ENCODE measurements at places on chromosomes 16 and 17.
A peak's percentile ranks its signal among the peaks of the same experiment; 100 is the strongest.

- no peak for DNase-seq
Measured at GRCh38 chr16:53356478-53357207, 77.6 kb upstream of the RBL2 start.

- DNase-seq: no peak
Measured at GRCh38 chr17:74037320-74037719, 166.2 kb upstream of the RPL38 start.

GRCh38 chr17:7383742-7384488, 3.0 kb downstream of the TNK1 start:
- peak; percentile 71 for DNase-seq

DNA sequence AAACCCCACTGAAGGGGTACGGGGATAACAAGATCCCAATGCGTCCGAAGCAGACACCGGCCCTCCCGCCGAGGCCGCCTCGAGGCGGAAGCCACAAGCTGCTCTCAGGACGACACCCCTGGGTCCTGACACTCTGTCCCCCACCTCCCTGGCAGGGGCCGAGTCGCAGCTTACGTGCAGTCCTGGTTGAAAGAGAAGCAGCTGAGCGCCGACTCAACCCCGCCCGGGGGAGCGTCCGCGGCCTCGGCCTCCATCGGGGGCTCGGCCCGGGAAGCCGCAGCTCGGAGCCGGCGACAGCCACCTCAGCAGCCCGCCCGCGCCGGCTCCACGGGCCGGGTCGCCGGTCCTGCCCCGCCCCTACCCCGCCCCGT, at the start of gene WIPI1:
WIPI1 (minus strand) TSS at position 329 of the 371 bp plus-strand sequence; CDS start at position 254, 75 bp downstream.
- no peak for DNase-seq

DNA sequence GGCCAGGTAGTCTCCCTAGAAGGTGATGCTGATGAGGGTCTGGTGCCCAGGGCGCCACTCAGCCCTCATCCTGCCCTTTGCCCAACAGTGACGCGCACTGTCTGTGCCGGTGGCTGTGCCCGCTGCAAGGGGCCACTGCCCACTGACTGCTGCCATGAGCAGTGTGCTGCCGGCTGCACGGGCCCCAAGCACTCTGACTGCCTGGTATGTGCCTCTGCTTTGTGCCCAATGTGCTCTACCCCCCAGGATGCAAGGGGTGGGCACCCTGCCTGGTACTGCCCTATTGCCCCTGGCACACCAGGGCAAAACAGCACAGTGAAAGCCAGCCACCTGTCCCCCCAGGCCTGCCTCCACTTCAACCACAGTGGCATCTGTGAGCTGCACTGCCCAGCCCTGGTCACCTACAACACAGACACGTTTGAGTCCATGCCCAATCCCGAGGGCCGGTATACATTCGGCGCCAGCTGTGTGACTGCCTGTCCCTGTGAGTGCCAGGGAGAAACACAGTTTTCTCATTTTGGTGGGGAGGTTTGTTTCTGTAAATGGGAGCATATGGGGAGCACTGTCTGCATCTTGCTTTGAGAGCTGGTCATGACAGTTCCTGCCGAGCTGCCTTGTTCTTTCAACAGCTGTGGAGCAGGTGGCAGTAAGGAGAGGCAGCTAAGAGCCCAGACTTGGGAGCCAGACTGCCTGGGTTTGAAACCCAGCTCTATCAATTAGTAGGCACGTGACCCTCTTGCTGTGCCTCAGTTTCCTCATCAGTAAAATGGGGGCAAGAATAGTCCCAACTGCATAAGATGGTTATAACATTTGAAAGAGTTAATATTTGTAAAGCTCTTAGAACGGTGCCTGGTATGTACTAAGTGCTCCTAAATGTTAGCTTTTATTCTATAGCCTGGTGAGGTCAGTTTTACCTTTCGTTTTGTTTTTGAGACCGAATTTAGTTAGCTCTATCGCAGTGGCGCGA, 10.4 kb downstream of the ERBB2 start:
- no peak for DNase-seq

DNA sequence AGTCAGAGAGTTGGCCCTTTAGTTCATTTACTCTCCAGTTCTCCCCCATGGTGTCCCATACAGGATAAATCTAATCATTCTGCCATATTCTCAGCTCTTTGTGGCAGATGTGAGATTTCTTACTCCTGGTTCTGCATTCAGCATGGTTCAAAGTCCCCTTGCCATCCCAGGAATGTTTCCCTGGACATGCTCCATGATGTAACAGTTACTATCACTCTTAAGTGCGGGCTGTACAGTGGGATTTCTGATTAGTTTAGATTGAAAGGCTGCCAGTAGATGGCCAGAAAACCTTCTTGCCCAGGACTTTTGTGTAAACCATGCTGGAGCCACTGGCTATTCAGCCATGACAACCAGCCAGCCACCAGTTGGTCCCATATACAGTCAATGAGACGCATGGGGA, 10.4 kb downstream of the KRT37 start:
- no peak for DNase-seq

DNA sequence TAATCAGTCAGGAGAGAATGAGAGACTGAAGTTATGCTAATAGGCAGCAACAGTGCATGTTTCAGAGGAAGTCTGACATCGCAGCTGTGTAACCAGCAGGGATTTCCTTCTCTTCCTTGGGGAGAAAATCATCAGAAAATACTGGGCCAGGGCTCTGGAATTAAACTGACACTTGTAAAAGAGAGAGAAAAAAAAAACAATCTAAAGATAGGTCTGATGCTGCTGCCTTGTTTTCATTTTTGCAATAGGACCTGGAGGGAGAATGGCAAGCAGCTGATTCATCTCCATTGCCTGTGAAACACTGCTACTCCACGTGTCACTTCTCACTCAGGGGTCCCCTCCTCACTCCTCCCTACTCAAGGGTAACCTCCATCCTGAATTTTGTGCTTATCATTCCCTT, 17.7 kb upstream of the CORO6 start:
- no peak for DNase-seq

GRCh38 chr17:74920642-74921025, 2.4 kb downstream of the USH1G start:
- no peak for DNase-seq

DNA sequence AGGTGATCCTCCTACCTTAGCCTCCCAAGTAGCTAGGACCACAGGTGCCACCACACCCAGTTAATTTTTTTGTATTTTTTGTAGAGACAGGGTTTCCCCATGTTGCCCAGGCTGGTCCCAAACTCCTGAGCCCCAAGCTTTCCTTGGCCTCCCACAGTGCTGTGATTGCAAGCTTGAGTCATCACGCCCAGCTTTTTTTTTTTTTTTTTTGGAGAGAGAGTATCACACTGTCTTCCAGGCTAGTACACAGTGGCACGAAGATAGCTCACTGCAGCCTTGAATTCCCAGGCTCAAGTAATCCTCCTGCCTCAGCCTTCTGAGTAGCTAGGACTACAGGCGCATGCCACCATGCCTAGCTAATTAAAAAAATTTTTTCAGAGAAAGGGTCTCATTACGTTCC, 27.2 kb downstream of the HEATR9 start:
- no peak for DNase-seq

DNA sequence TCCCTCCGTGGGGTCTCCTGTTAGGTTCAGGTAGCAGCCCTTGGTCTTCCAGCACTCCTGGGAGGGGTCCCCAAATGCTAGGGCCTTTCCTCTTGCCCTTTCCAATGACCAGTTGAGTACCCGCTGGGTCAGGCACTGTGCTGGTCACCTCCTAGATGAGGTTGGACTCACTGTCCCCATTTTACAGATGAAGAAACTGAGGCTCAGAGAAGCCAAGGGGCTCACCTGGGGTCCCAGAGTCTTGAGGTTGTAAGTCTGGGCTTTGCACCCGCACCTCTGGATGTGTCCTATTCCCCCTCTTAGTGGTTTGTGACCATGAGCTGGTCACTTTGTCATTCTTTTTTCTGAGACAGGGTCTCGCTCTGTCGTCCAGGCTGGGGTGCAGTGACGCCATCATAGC, 1.4 kb upstream of the CASKIN1 start:
- no peak for DNase-seq

DNA sequence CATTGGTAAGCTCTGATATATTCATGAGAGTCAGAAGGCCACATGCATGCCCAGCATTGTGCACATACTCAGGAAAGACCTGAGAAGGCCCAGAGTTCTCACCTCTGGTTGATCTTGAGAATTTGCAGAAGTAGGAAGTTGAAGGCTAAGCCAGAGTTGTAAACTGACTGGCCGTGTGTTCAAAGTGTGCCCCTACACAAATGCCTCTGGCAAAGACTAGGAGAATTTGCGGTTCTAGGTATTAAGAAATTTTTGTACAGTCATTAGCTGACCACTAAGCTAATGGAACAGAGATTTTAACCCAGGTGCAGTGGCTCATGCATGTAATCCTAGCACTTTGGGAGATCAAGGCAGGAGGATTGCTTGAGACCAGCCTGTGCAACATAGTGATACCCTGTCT, 25.0 kb downstream of the FBXL20 start:
- no peak for DNase-seq

GRCh38 chr16:29789775-29790182, 772 bp upstream of the KIF22 start:
- no peak for DNase-seq

DNA sequence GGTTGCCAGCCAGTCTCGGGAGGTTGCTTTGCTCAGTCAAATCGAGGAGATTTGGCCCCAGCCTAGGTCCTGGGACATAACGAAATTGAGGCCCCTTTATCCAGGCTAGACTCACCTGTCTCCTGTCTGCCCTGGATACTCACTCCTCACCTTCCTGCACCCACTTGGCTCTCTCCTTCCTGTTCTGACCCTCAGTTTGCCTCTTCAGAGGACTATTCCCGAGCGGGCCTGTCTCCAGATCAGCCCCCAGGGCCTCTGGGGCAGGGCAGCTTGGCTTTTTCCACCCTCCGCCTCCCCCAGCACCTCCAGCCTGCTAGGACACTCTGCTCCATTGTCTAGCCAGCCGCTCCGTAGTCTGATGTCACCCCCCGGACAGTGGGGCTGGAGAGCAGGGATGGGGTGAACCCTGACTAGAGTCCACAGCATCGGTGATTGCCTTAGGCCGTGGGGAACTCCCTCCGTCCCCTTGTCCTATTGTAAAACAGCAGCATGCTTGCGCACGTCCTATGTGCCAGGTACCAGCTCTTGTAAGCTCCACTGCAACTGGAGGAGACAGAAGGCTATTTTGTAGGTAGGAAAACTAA, 8.8 kb downstream of the WFIKKN2 start:
- DNase-seq: no peak

- no peak for DNase-seq
Measured at GRCh38 chr16:68090533-68090932, 5.4 kb downstream of the NFATC3 start.

DNA sequence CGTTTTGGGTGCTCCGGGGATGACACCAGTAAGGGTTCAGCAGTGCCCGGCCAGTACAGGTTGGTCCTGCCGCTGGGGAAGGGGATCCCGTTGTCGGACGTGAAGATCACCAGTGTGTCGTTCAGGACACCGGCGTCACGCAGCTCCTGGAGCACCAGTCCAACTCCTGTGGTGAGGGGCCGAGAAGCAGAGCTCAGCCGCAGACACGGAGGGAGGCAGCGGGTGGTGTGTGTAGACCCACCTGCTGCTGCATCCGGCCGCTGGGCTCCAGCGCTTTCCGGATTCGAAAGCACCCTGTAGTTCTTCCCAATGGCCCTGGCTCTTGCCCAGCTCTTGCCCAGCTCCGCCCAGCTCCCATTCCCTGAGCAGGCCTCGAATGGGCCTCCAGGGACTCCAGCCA, 8.0 kb downstream of the SGSH start:
- DNase-seq: no peak

DNA sequence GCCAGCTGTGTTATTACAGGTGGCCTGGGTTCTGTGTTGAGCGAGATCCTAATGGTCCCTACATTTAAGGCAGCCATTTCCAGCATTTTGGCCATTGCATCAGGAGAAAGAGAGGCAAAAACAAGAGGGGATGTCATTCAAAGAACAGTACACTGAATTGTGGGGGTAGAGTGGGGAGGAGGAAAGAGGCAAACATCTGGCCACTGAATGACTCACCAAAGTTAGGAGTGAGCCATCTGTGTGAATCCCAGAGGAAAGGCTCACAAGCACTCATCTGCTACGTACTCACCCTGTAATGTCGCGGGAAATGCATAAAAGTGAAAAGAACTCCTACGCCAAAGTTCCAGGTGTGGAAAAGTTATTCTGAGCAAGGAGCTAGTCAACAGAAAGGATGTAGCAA, 16.7 kb downstream of the KRABD2 start:
- no peak for DNase-seq

GRCh38 chr17:2150806-2151205, 95.9 kb downstream of the HIC1 start:
- no peak for DNase-seq

- no peak for DNase-seq
Measured at GRCh38 chr17:66190738-66191592, 968 bp downstream of the CEP112 start.

DNA sequence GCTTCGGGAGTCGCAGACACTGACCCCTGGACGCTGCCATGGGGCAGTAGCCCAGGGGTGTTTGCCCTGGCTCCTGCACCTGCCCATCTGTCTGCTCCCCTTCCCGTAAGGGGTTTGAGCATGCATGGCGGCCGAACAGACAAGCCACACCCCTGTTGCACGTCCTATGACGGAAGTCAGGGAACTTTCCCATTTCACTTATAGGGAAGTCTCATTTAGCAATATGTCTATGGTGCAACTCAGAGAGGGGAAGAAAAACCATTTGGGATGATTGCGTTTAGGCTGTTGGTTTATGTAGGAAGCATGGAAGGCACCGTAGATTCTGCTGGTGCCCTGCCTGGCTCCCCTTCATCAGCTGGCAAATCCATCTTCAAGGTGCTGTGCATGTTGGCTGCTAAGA, 112.5 kb downstream of the HAPSTR1 start:
- DNase-seq: no peak

GRCh38 chr17:6575596-6575988, 19.2 kb upstream of the PITPNM3 start:
- no peak for DNase-seq

DNA sequence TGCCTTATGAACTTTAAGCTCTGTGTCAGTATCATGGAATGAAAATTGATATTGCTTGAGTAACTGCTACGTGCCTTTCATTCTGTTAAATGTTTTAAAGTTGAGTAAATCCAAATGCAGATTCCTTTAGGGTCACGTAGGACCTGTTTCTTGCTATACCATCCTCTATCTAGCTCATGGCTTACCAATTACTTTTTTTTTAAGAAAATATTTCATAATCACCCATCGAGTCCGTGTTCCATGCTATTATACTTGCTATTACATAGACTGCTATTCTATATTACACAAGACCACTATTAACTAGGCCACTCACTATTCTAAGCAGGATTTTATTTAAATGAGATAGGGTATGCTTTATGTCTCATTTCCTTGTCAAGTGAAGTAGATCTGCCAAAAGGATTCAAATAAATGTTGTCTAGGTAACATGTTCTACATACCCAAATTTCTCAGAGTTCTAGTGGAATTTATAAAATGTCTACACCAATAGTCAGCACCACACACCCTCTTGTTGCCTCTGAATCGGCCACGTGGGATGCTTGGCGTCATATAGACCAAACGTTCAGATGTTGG, 11.9 kb downstream of the ANKFN1 start:
- no peak for DNase-seq

DNA sequence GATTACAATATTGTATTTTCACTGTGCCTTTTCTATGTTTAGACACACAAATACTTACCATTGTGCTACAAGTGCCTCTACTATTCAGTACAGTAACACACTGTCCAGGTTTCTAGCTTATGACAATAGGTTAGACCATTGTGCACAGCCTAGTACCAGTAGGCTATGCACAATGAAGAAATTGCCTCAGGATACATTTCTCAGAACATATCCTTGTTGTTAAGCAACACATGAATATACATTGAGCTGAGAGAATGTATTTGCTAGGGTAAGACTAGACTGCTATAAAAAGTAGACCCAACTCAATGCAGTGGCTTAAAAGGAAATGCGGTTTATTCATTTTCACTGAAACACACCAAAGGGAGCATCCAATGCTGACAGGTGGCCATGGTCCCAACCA, 285.1 kb downstream of the HS3ST3A1 start:
- DNase-seq: no peak

- DNase-seq: no peak
Measured at GRCh38 chr16:5060073-5060641, 5.6 kb downstream of the C16orf89 start.
